ENCODE measurements at places on chromosomes 1 and 21. TPM values are rescaled to one million over a fixed set of nuclear protein-coding genes. Genes with fewer than 3 reads are reported as not detected.

DNA sequence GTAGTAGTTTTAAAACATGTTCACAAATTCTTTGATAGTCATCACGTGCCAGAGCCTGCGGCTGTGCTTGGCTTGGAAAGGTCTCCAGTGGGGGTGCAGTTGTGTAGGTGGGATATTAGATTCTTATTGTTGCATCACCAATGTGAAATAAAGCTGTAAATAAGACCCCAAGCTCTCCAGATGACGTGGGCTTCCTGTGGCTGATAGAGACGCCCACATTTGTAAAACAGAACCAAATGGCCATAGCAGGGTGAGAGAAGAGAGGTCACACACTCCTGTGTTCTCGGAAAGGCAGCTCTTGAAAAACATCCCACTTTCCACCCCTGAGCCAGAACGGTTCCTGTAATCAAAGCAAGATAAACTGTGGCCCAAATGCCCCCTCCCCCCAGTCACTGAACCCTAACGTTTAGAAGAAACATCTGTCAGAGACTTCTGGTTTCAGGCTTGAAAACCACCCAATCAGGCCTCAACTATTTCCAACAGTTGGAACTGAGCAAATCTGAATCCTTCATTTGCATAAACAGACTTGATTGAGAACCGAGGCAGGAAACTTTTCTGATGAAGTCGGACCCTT lies 6.6 kb upstream of the NTPCR start:
- H3K27me3 ChIP-seq: no peaks in the 10 kb centered on the region
- H3K4me1 ChIP-seq: no peaks in the 10 kb centered on the region
- no peak overlapping the region for H3K27ac ChIP-seq
- no peaks in the 10 kb centered on the region for H3K36me3 ChIP-seq

- H3K4me3 ChIP-seq: no peak overlapping the region
- H3K27ac ChIP-seq: no peak overlapping the region
- no peaks in the 10 kb centered on the region for H3K36me3 ChIP-seq
- no peaks in the 10 kb centered on the region for H3K4me1 ChIP-seq
These were observed 21.3 kb downstream of the UROD start for GRCh38 chr1:45033356-45033755.

GRCh38 chr1:57421806-57422205 lies 2.1 kb downstream of the DAB1 start:
- H3K4me1 ChIP-seq: peaks cover 10% of the 10 kb centered on the region
- no peak for DNase-seq
- peaks cover 59% of the 10 kb centered on the region for H3K27me3 ChIP-seq

DNA sequence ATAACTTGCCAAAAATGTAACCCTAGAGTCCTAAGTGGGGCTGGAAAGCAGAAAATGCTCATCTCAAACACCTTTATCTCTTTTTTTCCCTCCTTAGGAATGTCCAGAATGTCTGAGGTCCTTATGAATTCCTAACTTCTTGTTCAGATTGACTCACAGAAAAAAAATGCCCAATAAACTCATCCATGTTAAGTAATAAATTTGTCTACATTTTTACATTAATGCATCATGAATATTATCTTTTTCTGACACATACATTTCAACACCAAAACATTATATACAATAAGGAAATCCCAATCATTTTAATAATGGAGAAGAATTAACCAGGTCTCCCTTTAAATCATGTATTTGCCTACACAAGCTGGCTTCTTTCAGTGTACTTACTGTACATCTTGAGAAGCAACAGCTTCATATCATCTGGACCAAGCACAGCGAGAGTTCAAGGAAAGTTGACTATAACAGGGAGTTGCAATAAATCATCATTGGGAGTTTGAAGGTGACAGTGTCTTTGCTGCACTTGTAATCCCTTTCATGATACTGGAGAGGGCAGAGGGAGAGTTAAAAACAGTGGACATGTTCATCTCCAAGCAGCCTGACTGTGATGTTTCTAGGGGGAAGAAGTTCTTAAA lies 565.2 kb downstream of the LTN1 start:
- H3K4me3 ChIP-seq: no peak overlapping the region
- no peaks in the 10 kb centered on the region for H3K36me3 ChIP-seq
- H3K4me1 ChIP-seq: no peaks in the 10 kb centered on the region
- no peaks in the 10 kb centered on the region for H3K27me3 ChIP-seq
- no peak overlapping the region for H3K27ac ChIP-seq
- DNase-seq: no peak

The FNDC5 gene
- not detected for total RNA-seq

- H3K27ac ChIP-seq: no peak overlapping the region
- no peaks in the 10 kb centered on the region for H3K4me1 ChIP-seq
- DNase-seq: no peak
These were observed 100.9 kb upstream of the HMGB4 start for GRCh38 chr1:33762962-33763361.

DNA sequence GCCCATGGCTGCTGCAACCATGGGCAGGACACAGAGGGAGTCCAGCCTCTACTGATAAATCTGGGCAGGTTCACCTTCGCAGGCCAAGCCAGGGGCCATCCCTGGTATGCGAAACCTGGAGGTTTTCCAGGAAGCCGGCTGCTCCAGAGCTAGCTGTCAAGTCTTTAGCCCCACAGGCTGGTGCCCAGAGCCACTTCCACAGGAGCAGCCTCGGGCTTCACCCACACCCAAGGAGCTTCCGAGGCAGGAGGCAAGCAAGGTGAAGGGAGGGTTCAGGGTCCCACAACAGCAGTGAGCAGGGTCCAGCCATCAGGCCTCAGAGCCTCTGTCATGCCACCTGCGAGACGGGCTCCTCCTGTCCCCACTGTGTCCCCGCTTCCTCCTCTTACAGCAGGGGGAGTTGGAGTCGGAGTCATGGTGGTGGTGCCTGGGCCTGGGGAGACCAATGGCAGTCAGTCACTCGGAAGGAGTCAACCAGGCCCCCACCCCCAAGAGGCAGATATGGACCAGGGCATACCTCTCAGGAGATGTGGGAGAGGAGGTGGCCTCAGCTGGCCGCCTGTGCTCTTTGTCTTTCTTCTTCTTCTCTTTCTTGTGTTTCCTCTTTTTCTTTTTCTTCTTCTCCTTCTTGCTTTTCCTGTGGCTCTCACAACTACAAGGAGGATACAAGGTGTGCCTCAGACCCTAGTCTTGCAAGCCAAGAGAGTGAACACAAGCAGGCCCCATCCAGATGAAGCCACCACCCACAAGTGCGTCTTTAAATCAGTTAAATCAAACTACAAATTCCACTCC lies 2.1 kb downstream of the C1orf35 start:
- no peaks in the 10 kb centered on the region for H3K27me3 ChIP-seq
- H3K36me3 ChIP-seq: peaks cover 4% of the 10 kb centered on the region

The TRIM17 gene
- 9.5 TPM for total RNA-seq

DNA sequence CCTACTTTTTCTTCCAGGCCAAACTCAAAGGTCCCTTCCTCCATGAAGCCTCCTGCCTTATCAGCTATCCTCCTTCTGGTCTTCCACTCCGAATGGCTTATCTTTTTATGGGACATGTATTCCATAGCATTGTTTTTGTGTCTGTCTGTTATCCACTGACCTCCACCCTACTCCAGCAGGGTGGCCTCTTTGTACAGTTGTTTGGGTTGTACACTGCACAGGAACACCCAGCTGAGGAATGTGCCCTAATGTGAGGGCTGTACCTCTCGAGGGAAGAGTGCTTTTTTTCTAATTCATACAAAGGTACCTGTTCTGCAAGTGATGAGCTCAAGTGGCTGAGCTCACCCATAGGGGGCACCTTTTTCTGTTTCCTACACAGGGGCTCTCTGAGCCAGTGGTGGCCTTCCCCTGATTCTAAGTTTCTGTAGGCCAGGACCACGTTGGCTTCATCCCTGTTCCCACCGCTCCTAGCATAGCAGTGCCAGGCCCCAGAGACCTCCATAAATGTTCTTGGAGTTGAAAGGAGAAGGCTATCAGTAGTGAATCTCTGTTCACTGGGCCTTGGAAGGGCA lies 108.2 kb downstream of the FOXD2 start:
- no peaks in the 10 kb centered on the region for H3K4me1 ChIP-seq
- no peaks in the 10 kb centered on the region for H3K27me3 ChIP-seq
- DNase-seq: no peak
- H3K27ac ChIP-seq: no peak overlapping the region
- no peak overlapping the region for H3K4me3 ChIP-seq
- H3K36me3 ChIP-seq: no peaks in the 10 kb centered on the region

DNA sequence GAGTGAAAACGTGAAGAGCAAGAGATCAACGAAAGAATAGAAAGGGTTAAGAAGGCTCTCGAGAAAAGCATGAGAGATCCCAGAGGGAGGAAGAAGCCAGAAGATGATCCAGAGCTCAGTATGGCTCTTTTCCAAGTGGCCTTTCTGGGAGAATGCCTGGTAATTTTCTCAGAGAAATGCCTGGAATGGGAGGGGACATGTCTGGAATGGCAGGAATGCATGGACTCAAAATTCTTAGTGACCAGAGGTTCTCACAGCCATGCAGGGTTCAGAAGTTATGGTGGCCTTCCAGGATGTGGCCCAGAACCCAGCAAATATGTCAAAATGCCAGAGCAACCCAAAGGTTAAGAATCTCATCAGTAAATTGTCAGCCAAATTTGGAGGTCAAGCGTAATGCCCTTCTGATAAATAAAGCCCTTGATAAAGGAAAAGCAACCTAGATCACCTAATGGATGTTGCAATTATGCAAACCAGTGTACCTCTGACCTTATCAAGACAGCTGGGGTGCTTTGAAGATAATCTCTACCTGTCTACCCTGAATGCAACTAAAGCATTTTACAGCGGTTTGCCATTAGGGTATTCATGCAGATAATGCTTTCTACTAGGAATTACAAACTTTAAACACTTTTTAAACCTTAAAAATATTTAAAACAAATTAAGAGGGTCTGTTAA lies 53.1 kb downstream of the NBPF6 start:
- no peaks in the 10 kb centered on the region for H3K27me3 ChIP-seq
- H3K36me3 ChIP-seq: no peaks in the 10 kb centered on the region
- no peaks in the 10 kb centered on the region for H3K4me1 ChIP-seq
- no peak overlapping the region for H3K27ac ChIP-seq
- no peak for DNase-seq
- no peak overlapping the region for H3K4me3 ChIP-seq

GRCh38 chr1:17130138-17130635 lies 10.9 kb upstream of the PADI2 start:
- no peak for DNase-seq
- no peak overlapping the region for H3K4me3 ChIP-seq
- no peak overlapping the region for H3K27ac ChIP-seq
- no peaks in the 10 kb centered on the region for H3K4me1 ChIP-seq
- no peaks in the 10 kb centered on the region for H3K27me3 ChIP-seq
- H3K36me3 ChIP-seq: no peaks in the 10 kb centered on the region

GRCh38 chr1:87941337-87941946 lies 612.8 kb downstream of the LMO4 start:
- no peak overlapping the region for H3K4me3 ChIP-seq
- no peaks in the 10 kb centered on the region for H3K4me1 ChIP-seq
- no peak for DNase-seq
- no peaks in the 10 kb centered on the region for H3K36me3 ChIP-seq

GRCh38 chr1:244056577-244056976 lies 5.5 kb downstream of the ZBTB18 start:
- peaks cover 9% of the 10 kb centered on the region for H3K36me3 ChIP-seq
- H3K4me1 ChIP-seq: no peaks in the 10 kb centered on the region
- no peak overlapping the region for H3K4me3 ChIP-seq
- DNase-seq: no peak
- no peak overlapping the region for H3K27ac ChIP-seq
- H3K27me3 ChIP-seq: no peaks in the 10 kb centered on the region

GRCh38 chr21:23743821-23744220 lies 1863.5 kb downstream of the MRPL39 start:
- DNase-seq: no peak
- no peaks in the 10 kb centered on the region for H3K36me3 ChIP-seq
- H3K27me3 ChIP-seq: no peaks in the 10 kb centered on the region
- no peaks in the 10 kb centered on the region for H3K4me1 ChIP-seq

- no peak overlapping the region for H3K27ac ChIP-seq
- H3K4me1 ChIP-seq: no peaks in the 10 kb centered on the region
- no peaks in the 10 kb centered on the region for H3K27me3 ChIP-seq
These were observed 164.6 kb downstream of the FASLG start for GRCh38 chr1:172823534-172823933.

GRCh38 chr1:220787069-220787619 lies 431 bp downstream of the MTARC1 start:
- no peaks in the 10 kb centered on the region for H3K27me3 ChIP-seq
- H3K27ac ChIP-seq: peak overlapping the region; percentile 1
- H3K4me1 ChIP-seq: peaks cover 3% of the 10 kb centered on the region
- H3K36me3 ChIP-seq: no peaks in the 10 kb centered on the region

DNA sequence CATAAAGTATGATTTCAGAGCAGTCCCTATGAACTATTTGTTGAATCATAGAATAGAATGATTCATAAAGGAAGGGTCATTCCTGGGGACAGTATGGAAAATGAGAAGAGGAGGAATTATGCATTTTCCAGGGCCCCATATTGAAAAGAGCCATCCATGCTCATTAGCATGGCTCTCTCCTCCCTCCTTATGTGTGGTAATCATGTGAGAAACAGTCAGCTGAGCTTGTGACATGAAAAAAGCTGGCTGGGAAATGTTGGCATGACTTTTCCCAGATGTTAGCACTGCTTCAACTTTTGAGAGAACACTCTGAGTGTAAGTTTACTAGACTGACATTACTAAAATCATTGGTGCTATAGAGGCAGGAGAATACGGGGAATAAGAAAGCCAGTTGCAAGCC lies 16.1 kb downstream of the TRIM67 start:
- H3K36me3 ChIP-seq: no peaks in the 10 kb centered on the region
- H3K27ac ChIP-seq: no peak overlapping the region
- H3K4me1 ChIP-seq: no peaks in the 10 kb centered on the region
- peaks cover 36% of the 10 kb centered on the region for H3K27me3 ChIP-seq

DNA sequence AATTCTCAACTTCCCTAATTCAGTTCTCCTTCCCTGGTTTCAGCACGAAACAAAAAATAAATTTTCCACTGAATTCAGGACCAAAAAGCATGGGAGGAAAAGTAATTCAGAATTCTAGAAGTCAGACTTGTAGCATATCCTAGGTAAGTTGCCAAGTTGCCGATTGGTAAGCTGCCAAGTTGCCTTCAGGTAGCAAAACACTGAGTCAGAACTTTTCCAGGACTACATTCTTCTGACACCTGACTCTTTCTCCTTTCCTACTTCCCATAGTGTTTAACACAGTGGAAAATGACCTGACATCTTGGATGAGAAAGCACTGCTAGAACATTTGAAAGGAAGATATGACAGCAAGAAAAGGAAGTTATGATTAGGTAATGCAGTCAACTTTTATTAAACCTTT lies 322.8 kb downstream of the SPATA17 start:
- no peaks in the 10 kb centered on the region for H3K36me3 ChIP-seq
- no peaks in the 10 kb centered on the region for H3K27me3 ChIP-seq
- no peak overlapping the region for H3K27ac ChIP-seq

- no peak overlapping the region for H3K27ac ChIP-seq
- H3K4me1 ChIP-seq: no peaks in the 10 kb centered on the region
- no peaks in the 10 kb centered on the region for H3K36me3 ChIP-seq
These were observed 97.3 kb downstream of the USH2A start for GRCh38 chr1:216325946-216326345.

- no peaks in the 10 kb centered on the region for H3K27me3 ChIP-seq
- no peaks in the 10 kb centered on the region for H3K36me3 ChIP-seq
- H3K27ac ChIP-seq: no peak overlapping the region
- no peak for DNase-seq
These were observed 159.1 kb upstream of the KCNK2 start for GRCh38 chr1:214923278-214923915.

GRCh38 chr21:19553919-19554615 lies 1150.5 kb upstream of the TMPRSS15 start:
- H3K27ac ChIP-seq: no peak overlapping the region
- no peaks in the 10 kb centered on the region for H3K36me3 ChIP-seq
- DNase-seq: no peak
- no peaks in the 10 kb centered on the region for H3K27me3 ChIP-seq
- H3K4me3 ChIP-seq: no peak overlapping the region
- H3K4me1 ChIP-seq: no peaks in the 10 kb centered on the region
